Stromal cell of bone marrow (primary cell): ENCODE measurements at places on chromosomes 4 and X.

GRCh38 chrX:46791927-46792809 lies 33.2 kb upstream of the SLC9A7 start:
- DNase-seq = peak; percentile 89

- no peak for DNase-seq
Observed at GRCh38 chrX:19775830-19776485, 111.4 kb downstream of the SH3KBP1 start.

GRCh38 chr4:139191373-139191772 lies 14.4 kb upstream of the ELF2 start:
- DNase-seq = no peak

GRCh38 chrX:31929366-31929765 lies 857.5 kb upstream of the FTHL17 start:
- DNase-seq = no peak

DNA sequence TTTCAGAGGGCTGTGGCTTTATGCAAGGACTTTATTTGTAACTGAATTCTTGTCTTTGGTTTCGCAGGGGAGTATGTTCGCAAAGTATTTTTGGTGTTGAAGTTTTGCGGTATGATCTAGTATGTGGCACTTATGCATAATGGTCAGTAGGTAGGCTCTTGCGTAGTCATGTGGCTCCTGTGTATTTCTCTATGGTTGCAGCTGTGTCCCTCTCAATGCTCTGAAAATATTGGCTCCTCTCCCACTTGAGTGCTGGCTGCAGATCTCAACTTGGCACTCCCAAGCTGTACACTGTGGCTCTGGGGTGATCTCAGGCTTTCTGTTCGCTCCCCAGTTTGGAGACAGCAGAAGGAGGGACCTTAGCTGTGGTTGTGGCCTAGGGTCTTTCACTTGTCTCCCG lies 24.8 kb downstream of the ARMCX5 start:
- DNase-seq = no peak

DNA sequence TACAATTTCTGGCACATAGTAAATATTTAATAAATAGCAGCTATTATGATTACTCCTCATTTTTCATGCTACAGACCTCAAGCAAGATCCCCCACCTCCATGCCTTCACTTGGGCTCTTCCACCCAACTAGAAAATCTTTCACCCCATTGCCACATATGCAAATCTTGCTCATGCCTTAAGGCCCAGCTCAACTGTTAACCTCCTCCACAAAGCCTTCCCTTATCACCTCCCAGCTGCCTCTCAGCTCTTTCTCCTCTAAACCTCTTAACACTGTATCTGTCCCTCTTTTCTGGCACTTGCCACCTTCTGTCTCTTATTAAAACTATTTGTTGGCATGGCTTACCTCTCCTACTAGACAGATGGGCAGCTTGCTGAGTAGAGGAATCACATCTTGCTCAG lies 51.5 kb downstream of the PJA1 start:
- DNase-seq = no peak

DNA sequence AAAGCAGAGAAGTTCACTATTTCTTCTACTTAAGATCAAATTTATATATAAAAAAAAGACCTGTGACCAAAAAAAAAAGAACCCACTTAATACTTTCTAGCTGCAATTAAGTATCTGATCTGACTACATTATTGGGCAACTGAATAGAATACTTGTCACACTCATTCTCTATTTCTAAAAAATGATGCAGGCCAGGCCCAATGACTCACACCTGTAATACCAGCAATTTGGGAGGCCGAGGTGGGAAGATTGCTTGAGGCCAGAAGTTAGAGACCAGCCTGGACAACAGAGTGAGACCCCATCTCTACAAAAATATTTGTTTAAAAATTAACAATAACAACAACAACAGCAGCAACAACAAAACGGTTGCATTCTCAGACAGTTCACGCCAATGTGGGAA lies 108.8 kb upstream of the BMP2K start:
- no peak for DNase-seq

- DNase-seq = no peak
Observed at GRCh38 chr4:182593402-182593801, 323.8 kb downstream of the DCTD start.
